Pancreas (tissue), 10 donors: ENCODE measurements at places on chromosomes 6 and 20. TPM values are rescaled to one million over a fixed set of nuclear protein-coding genes. Genes with fewer than 3 reads are reported as not detected.

DNA sequence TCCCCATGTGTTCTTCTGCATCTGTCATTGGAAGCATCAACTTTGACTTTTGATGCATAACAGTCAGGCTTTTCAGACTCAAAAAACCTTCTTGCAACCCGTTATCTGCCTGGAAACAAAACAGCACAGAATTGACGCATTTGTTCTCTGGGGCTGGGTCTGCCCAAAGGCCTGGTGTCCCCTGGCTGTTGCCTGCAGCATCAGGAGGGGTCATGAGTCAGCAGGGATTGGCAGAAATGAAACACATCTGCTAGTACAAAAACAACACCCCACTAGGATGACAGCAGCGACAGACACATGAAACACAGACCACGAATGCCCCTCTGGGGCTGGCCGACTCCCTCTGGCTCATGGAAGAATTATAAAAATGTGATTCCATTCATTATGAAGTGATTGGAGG, 157.6 kb upstream of the INSM1 start:
- no peaks in the 10 kb centered on the region for H3K36me3 ChIP-seq
- H3K4me1 ChIP-seq: no peaks in the 10 kb centered on the region
- no peak overlapping the region for H3K27ac ChIP-seq

GRCh38 chr6:41578217-41579087, 32.3 kb downstream of the FOXP4 start:
- H3K36me3 ChIP-seq: no peaks in the 10 kb centered on the region
- H3K27me3 ChIP-seq: no peaks in the 10 kb centered on the region
- H3K27ac ChIP-seq: peak overlapping the region; percentile 64
- H3K4me3 ChIP-seq: no peak overlapping the region
- peaks cover 64% of the 10 kb centered on the region for H3K4me1 ChIP-seq

DNA sequence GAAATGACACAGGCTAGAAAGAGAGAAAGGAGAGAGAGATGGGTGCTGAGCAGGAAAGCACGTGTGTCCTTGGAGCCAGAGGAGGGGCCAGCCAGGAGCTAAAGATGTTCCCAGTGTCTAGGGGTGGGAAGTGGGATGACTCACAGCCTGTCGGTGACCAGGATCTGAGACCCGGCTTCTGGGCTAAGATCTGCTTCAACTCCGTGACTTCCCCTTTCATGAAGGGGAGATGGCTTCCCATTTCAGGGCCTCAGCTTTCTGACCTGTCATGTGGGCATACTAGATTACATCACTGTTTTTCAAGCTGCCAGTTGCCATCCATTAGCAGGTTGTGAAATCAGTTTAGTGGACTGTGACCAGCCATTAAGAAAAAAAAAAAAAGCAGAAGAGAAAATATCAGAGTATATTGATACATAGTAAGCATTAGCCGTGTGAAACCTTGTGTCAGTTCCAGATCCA, 5.4 kb downstream of the TGM3 start:
- peak overlapping the region; percentile 47 for H3K27ac ChIP-seq
- no peaks in the 10 kb centered on the region for H3K27me3 ChIP-seq
- no peaks in the 10 kb centered on the region for H3K4me1 ChIP-seq
- no peak overlapping the region for H3K4me3 ChIP-seq
- no peaks in the 10 kb centered on the region for H3K36me3 ChIP-seq
- no peak for DNase-seq

- H3K27ac ChIP-seq: no peak overlapping the region
- no peaks in the 10 kb centered on the region for H3K27me3 ChIP-seq
- H3K4me3 ChIP-seq: no peak overlapping the region
- no peaks in the 10 kb centered on the region for H3K36me3 ChIP-seq
- H3K4me1 ChIP-seq: no peaks in the 10 kb centered on the region
Measured at GRCh38 chr20:48336597-48336996, 491.2 kb downstream of the PREX1 start.

- no peaks in the 10 kb centered on the region for H3K27me3 ChIP-seq
- H3K4me3 ChIP-seq: no peak overlapping the region
- H3K27ac ChIP-seq: no peak overlapping the region
- no peaks in the 10 kb centered on the region for H3K4me1 ChIP-seq
Measured at GRCh38 chr6:67642582-67642981, 992.5 kb upstream of the ADGRB3 start.

DNA sequence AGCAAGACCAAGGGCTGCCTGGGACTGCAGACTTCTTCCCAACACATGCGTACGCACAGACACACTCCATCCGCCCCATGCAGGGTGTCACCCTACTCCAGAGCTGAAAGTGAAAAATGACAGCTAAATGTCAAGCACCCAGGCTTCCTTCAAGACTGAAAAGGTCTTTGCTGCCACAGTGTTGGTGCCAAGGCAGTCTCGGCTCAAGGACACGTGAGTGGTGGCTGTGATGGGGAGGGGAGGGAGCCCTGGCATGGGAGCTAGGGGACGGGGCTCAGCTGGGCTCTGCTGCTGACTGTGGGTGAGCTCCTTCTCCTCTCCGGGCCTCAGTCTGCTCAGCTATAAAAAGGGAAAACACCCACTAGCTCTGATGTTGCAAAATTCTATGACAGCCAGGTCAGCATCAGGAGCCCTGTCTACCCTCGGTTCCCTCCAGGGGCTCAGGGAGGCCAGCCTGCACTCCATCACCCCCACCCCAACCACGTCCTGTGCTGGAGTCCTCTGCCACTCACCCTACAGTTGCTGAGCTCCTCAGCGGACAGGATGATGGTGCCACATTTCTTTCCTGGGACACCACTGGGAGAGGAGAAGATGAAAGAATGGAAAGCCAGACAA, 47.6 kb downstream of the CPNE5 start:
- no peak overlapping the region for H3K4me3 ChIP-seq
- H3K27me3 ChIP-seq: no peaks in the 10 kb centered on the region
- H3K27ac ChIP-seq: no peak overlapping the region
- H3K36me3 ChIP-seq: no peaks in the 10 kb centered on the region

GRCh38 chr20:24016607-24017457, 28.3 kb upstream of the GGTLC1 start:
- H3K27ac ChIP-seq: no peak overlapping the region
- H3K4me1 ChIP-seq: no peaks in the 10 kb centered on the region
- no peak for DNase-seq
- no peaks in the 10 kb centered on the region for H3K27me3 ChIP-seq

DNA sequence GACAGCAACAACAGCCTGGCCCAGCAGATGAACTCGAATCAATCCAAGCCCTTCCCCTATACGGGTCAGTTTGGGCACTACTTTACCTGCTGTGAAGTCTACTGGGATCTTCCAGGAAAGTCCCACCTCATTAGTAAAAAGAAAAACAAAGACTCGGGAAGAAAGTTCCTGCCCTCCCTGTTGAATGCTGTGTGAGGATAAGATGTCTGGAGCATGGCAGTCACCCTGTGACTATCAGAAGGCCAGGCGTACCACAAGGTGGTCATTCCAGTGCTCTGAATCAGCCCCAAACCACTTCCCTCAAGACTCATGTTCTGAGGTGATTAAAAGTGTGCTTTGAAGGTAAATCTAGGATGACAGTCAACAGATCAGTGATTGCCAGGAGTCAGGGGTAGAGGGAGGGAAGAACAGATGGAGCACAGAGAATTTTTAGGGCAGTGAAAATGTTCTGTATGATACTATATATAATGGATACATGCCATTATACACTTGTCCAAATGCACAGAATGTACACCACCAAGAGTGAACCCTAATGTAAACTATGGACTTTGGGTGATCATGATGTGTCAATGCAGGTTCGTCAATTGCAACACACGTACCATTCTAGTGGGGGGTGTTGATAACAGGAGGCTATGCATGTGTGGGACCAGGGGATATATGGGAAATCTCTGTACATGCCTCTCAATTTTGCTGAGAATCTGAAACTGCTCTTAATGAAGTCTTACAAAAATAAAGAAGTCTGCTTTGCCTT, 14.7 kb downstream of the FKBP1A start:
- no peak for DNase-seq
- H3K27ac ChIP-seq: no peak overlapping the region
- no peaks in the 10 kb centered on the region for H3K36me3 ChIP-seq
- H3K4me3 ChIP-seq: no peak overlapping the region

DNA sequence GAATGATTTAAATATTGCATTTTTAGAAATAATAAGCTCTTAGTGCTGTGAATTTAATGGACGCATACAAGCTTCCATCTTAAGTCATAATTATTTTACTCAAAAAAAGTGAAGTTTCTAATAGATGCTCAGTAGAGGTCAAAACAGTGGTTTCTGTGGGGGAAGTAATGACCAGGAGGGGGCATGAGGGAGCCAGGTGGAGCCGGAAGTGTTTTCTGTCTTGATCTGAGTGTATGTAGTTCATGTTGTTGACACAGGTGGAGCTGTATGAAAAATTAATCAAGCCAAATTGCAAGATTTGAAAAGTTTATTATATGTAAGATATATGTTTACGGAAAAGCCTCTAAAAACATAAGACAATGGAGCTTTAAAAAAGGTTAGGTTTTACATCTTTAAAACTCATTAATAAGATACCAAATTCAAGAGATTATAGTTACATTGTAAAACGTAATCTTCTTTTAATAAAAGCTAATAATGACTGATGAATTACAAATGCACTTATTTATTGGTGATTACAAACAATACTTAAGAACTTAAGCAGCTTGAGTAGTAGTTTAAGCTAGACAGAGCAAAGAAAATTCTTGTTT, 68.0 kb downstream of the PLAGL1 start:
- no peaks in the 10 kb centered on the region for H3K36me3 ChIP-seq
- no peaks in the 10 kb centered on the region for H3K27me3 ChIP-seq
- H3K27ac ChIP-seq: no peak overlapping the region
- no peak overlapping the region for H3K4me3 ChIP-seq
- DNase-seq: no peak
- H3K4me1 ChIP-seq: peaks cover 4% of the 10 kb centered on the region

DNA sequence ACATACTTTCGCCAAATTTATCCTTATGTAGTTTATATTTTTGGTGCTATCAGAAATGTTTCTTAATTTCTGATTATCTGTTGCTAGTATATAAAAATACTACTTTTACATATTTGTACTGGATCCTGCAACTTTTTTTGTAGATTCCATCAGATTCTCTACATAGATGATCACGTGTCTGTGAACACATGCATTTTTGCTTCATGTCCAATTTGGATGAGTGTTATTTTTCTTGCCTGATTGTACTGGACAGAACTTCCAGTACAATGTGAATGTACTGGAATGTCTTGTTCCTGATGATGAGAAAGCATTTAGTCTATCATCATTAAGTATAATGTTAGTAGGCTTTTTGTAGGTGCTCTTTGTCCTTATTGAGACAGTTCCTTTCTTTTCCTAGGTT, 25.0 kb upstream of the SSR1 start:
- no peaks in the 10 kb centered on the region for H3K4me1 ChIP-seq
- H3K27ac ChIP-seq: no peak overlapping the region
- no peak for DNase-seq
- no peaks in the 10 kb centered on the region for H3K36me3 ChIP-seq
- H3K4me3 ChIP-seq: no peak overlapping the region

Gene MOCS1
- 8.6 TPM for total RNA-seq

Gene IL17F
- not detected for total RNA-seq

Gene TAGAP
- total RNA-seq: 0.24 TPM
